Hepatocyte (in vitro differentiated cells): ENCODE measurements at places on chromosomes 7 and 10. TPM values are rescaled to one million over a fixed set of nuclear protein-coding genes. Genes with fewer than 3 reads are reported as not detected.
A peak's percentile ranks its signal among the peaks of the same experiment; 100 is the strongest.

Gene GNAT3
- total RNA-seq: not detected in 2 replicates

DNA sequence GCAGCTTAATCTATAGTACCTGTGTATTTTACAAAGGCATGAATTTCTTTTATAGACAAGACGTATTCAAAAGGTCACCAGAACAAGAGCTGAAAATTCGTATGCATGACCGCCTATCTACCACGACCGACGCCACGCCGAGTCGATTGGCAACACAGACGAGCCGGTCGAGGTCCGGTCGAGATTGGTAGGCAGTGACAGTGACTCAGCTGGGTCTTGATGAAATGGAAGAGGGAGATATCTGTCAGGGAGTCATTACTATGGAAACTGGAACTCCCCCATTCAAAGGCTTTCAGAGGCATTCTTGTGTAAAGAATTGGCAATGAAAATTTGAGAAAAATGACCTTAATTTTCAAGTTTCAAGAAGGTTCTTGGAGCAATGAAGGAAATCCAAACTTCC, 2.1 kb downstream of the ATP5MK start:
- H3K27me3 ChIP-seq: no peaks in the 10 kb centered on the region
- H3K4me3 ChIP-seq: no peak overlapping the region
- H3K27ac ChIP-seq: no peak overlapping the region
- peaks cover 14% of the 10 kb centered on the region for H3K4me1 ChIP-seq
- no peaks in the 10 kb centered on the region for H3K36me3 ChIP-seq
- no peak for DNase-seq

DNA sequence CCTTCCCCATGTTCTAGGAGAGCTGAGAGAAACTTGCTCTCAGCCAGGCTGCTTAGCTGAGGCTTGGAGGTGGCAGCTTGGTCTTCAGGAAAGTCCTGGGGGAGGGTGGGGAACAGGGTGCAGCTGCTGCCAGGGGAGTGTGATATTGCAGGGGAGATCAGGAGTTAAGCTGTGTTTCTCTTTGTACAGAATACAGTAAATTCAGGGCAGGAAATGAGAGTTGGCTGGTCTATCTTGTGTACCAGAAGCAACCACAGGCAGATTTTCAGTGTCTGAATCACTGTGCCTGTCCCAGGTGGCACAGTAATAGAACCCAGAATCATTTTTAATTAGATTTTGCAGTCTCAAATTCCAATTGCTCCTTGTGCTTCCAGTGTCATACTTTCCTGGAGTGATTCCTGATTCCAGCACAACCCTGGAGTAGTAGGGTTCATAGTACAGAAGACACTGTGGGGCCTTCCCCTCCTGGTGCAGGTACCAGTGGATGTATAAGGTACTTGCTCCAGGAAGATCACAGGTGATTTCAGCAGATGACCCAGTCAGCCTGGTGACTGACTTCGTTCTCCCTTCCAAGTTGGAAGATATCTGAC, 94.0 kb upstream of the TARP start:
- H3K4me1 ChIP-seq: no peaks in the 10 kb centered on the region
- H3K36me3 ChIP-seq: no peaks in the 10 kb centered on the region
- no peaks in the 10 kb centered on the region for H3K27me3 ChIP-seq
- DNase-seq: peak; percentile 15
- no peak overlapping the region for H3K4me3 ChIP-seq

DNA sequence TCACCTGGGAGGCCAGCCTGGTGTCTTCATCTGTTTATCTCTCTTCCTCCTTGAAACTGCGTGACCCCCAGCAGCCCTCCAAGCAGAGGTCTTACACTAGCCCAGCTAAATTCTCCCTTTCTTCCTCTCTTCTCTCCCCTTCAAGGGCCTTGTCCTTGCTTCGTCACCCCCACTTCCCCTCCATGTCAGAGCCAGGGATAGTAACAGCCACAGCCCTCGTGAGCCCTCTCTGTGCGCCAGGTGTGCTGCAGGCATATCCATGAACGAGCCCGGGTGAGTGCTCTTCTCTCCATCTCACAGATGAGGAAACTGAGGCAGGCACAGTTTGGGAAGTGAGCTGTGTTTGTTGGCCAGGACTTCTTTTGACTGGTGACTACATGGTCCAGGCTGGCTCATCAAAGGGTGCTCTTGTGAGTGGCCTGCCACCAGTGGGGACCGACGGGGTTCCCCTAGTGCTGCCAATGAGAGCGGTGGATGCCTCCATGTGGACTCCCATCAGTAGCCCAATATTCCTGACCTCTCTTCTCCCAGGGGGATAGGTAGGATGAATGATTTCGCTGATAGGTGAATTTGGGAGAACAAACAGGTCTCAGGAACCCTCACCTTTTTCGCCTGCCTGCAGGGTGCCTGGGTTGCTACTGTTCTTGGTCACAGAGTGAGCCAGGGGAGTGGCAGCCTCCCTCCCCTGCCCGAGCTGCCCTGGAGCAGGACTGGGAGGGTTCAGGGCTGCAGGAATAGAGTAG, 38.1 kb downstream of the ADRA2A start:
- no peaks in the 10 kb centered on the region for H3K36me3 ChIP-seq
- no peak overlapping the region for H3K4me3 ChIP-seq
- no peak for DNase-seq

DNA sequence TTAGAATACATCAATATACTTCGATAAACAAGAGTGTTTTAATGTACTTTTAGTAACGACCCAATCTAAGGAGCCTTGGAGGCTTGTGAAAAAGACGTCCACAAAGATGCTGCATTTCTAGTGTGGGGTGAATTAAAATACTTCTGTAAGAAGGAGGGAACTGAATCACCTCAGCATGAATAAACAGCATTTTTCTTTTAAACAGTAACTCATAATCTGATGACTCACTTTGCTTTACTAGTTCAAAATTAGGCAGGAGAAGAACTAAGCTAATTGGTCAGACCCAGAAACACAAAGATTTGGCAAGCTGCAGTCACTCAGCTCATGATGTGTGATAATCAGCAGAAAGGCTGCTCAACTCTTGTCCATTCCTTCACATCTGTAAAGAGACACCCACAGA, 24.2 kb downstream of the NCOA4 start:
- H3K36me3 ChIP-seq: no peaks in the 10 kb centered on the region
- no peaks in the 10 kb centered on the region for H3K27me3 ChIP-seq
- H3K4me3 ChIP-seq: no peak overlapping the region
- H3K27ac ChIP-seq: no peak overlapping the region
- no peak for DNase-seq
